Stimulated activated CD8-positive, alpha-beta memory T cell treated with anti-CD3 and anti-CD28 coated beads, Interleukin-15, amount 100 ng/mL, for 1 hour (primary cell): ENCODE measurements at places on chromosomes 13 and 19.

DNA sequence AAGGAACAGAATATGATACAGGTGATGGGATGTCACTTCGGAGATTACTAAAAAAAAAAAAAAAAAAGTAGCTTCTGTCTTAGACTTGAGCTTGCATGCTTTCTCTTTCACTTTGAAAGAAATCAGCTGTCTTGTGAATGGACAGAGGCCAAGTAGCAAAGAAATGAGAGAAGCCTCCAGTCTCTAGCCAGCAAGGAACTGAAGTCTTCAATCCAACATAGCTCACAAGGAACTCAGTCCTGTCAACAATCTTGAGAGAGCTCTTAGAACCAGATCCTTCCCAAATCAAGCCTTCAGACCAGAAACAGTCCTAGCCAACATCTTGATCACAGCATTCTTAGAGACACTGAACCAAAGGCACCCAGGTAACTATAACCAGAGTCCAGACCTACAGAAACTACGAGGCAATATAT is 7.7 kb downstream of the N4BP2L2 start:
- no peak for DNase-seq

- DNase-seq, result no peak
Observed at GRCh38 chr13:112748947-112749735, 59.3 kb downstream of the ATP11A start.

- DNase-seq, result no peak
Observed at GRCh38 chr13:85377783-85378182, 421.4 kb downstream of the SLITRK6 start.

DNA sequence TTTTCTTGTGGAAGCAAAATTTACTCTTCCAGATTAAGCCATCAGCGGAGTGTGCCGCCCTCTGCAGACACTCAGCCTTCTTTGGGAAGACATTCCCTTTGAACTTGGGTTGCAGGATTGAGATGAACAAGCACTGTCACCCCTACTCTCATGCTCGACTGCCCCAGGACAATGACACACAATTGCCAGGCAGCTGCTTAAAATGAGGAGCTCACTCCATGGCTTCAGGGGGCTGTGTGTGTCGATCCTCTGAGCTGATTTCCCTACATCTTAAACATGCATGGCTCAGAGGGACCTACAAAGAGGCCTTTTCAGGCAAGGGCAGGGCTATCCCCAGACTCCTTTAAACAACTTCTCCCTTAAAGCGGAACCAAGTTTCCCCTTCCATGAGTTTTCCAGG is 107.5 kb upstream of the MBNL2 start:
- no peak for DNase-seq

- DNase-seq, result no peak
Observed at GRCh38 chr13:110306340-110306959, 507 bp downstream of the COL4A1 start.

DNA sequence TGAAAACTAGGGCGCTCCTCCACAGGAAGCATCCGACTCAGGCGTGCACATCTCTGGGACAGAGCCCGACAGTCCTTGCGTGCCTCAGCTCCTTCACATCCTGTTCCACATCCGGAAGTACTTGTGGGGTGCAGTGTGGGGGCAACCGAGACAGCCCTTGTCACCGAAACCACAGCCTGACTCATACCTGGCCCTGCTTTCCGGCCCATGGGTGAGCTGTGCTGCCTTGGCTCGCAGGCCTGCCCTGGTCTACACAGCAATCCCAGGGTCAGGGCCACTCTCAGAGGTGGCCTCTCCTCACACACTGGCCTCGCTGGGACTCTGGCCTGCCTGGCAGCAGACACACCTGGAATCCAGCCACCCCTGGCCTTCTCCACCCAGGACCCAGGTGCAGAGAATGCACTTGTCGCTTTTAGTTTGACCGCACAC is 100.4 kb downstream of the STK24 start:
- peak; percentile 64 for DNase-seq

- peak; percentile 34 for DNase-seq
Observed at GRCh38 chr19:35268536-35269437, at the start of gene USF2. Gene USF2 (plus strand): TSS chr19:35268962. CDS start chr19:35269102, 140 bp downstream.

DNA sequence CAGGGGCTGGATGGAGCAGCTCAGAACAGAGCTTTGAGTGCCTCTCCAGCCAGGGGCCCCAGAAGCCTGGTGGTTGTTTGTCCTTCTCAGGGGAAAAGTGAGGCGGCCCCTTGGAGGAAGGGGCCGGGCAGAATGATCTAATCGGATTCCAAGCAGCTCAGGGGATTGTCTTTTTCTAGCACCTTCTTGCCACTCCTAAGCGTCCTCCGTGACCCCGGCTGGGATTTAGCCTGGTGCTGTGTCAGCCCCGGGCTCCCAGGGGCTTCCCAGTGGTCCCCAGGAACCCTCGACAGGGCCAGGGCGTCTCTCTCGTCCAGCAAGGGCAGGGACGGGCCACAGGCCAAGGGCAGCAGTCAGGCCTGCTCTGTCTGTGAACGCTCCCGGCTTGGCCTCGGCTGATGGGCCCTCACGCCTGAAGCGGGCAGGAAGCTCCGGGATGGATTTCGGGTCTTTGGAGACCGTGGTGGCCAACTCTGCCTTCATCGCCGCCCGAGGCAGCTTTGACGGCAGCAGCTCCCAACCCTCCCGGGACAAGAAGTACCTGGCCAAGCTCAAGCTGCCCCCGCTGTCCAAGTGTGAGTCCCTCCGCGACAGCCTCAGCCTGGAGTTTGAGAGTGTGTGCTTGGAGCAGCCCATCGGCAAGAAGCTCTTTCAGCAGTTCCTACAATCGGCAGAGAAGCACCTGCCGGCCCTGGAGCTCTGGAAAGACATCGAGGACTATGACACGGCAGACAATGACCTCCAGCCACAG is at the start of gene GRK1:
Gene GRK1 (plus strand): TSS at position 269 of the 751 bp plus-strand sequence. CDS start 168 bp downstream, at position 437.
- DNase-seq, result no peak

DNA sequence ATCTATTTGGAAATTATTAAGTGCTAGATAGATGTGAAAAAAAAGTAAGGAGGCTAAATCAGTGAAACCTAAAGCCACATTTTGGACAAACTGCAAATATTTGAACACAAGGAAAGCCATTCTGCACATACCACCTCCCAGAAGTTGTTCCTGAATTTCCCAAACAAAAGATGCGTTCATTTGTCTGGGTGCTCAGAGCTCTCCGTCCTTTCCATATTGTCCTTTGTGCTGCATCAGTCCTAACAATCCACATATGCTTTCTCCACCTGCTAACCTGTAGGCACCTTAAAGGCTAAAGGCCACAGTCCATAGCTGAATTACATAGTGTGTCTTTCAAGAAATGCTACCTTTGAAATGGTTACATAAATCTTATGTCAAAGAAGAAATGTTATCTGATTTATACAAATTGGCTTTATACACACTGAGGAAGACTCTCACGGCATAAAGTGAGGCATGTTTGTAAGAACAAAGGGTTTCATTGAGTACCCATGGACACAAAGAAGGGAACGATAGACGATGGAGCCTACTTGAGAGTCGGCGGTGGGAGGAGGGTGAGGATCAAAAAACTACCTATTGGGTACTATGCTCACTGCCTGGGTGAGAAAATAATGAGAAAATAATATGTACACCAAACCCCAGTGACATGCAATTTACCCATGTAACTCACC is 182.0 kb downstream of the RGCC start:
- DNase-seq, result no peak

GRCh38 chr19:43660971-43661360 is 9.0 kb downstream of the PLAUR start:
- no peak for DNase-seq

DNA sequence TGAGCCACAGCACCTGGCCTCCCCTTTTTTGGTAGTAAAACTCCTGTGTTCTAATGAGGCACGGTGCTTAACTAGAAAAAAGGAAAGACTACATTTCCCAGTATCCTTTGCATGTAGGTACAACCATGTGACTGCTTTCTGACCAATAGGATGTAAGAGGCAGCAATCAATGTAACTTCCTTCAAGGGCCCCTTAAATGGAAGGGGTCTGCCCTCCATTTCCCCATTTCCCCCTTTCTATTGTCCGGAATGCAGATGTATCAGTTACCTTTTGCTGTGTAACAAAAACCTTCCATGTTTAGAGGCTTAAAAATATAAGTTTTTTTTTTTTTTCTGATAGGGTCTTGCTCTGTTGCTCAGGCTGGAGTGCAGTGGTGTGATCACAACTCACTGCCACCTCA is 2.2 kb downstream of the GPR32 start:
- no peak for DNase-seq

DNA sequence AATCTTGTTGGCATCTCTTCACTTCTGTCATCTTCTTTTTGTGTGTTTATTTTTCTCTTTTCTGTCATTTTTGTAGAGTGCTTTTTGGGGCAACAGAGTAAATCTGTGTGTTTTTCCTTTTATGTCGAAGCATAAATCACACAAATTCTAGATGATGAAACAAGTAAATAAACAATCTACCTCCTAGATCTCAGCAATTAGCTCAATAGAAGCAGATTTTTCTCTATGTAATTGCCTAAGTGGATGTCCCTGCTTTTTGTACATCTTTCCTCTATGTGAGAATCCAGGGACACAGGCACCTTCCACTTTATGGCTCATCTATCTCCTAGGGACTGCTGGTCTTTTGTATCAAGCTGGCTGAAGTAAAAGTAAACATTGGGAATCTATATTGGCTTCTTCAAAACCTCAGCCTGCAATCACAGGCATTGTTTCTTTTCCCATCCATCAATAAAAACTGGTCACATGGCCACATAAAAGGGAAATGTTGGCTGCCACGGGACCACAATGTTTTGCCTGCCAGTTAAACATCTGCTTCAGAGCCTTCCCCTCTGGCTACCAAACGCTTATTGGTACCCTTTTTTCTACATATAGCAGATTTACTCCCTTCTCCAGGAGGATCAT is 323.8 kb downstream of the LMO7 start:
- DNase-seq, result no peak

DNA sequence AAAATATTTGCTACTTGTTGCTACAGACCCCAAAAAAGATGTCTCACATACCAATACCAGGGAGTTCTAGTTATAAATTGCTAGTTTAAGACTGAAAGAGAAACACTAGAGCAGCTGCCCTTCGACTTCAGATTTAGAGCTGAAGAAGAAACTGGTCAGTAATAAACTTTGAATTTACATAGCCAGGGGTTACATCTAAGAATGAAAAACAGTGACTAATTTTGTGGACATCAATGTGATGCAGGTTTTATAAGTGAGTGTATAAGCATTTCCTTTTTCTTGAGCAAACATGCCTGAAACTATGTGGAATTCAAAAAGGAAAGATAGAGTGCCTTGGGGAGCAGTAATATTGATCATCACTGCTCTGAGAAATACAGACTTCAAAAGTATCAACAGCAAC is 724.9 kb upstream of the MIR17HG start:
- DNase-seq, result no peak

DNA sequence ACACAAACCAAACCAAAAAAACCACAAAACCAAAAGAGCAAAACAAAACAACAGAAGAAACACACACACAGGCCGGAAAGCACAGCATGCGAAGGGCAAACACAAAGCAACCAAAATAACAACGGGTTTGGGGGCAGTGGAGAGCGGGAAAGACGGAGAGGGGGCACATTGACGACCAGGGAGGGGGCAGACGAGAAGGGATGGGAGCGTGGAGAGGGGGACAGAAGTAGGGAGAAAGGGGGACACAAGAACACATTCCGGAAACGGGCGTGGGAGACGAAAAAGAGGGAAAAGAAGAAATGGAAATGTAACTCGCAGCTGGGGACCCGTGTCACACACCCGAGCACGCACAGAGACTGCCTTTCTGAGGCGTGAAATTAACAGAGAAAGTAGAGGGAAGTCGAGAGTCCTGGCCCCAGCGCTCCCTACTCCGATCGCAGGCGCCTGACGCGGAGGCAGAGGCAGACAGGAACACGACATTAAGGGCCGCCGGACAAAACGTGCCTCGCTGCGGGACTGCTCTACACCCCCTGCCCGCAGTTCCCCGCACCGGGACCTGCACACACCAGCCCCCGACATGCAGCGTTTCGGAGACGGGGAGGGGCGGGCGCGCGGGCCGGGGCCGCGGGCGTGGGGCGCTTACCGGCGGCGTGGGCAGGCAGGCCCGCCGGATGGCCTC is 652 bp downstream of the POU4F1 start:
- DNase-seq, result no peak

DNA sequence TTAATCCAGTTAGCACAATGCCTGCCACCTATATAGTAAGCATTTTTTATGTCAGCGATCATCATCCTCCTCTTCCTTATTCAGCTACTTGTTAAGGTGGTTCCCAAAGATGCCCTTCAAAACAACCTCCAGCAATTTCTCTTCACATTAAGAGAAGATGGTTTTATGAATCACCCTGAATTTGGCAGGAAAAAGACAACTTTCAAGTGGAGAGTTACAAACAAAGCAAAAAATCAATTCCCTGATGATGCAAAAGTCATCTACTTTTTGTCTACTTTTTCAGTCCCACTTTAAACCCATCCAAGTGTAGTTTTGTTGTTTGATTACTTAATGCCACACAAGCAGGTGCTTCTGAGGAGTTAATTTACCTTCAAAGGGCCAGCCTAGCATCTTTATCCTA is 139.1 kb upstream of the SERP2 start:
- DNase-seq, result no peak

GRCh38 chr19:32464279-32464678 is 58.7 kb downstream of the DPY19L3 start:
- no peak for DNase-seq

- no peak for DNase-seq
Observed at GRCh38 chr19:17404015-17404414, 1.4 kb downstream of the BST2 start.

DNA sequence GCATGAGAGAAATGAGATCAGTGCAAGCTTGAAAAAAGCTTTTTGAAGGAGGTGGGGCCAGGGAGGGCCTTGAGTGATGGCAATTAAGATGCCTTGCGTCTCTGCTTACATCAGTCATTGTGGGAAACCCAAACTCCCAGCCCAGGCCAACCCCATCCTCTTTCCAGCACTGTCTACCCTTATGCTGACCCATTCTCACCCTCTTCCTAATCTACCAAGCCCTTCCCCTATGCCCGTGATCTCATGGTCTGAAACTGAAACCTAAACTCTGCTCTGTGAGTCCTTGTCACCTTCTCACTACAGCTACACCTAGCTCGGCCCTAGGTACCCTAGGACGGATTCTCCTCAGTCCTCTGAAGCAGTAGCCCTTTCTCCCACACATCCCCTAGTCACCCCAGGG is 36.0 kb upstream of the SERP2 start:
- no peak for DNase-seq

- DNase-seq, result no peak
Observed at GRCh38 chr13:98575904-98576199, 1.1 kb downstream of the STK24 start.

GRCh38 chr13:45446181-45446580 is 18.6 kb upstream of the COG3 start:
- DNase-seq, result no peak

GRCh38 chr13:49939321-49939720 is 3.2 kb upstream of the SPRYD7 start:
- DNase-seq, result no peak

DNA sequence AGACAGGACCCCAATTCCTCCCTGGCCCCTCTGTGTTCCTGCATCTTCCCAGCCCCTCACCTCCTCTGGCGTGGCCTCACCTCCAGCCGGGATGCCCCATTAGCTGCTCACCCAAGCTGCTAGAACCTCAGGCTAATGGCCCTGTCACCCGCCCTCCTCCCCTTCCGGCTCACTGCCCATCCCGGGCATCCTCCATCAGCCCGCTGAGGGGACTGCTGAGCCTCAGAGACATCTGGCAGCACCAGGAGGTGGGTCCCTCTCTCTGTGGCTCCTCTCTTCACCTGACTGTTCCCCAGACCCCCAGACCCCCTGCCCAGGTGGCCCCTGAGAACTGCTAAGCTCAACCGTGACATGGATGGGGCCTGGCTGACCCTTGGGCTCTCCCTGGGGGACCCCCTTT is 2.9 kb downstream of the FFAR1 start:
- DNase-seq, result no peak

GRCh38 chr13:109673477-109673876 is 112.9 kb downstream of the IRS2 start:
- DNase-seq, result no peak

- no peak for DNase-seq
Observed at GRCh38 chr13:21777166-21777565, 106.3 kb downstream of the FGF9 start.
